Upper lobe of right lung (tissue), 1 donor: ENCODE measurements at places on chromosomes 11 and 22.

DNA sequence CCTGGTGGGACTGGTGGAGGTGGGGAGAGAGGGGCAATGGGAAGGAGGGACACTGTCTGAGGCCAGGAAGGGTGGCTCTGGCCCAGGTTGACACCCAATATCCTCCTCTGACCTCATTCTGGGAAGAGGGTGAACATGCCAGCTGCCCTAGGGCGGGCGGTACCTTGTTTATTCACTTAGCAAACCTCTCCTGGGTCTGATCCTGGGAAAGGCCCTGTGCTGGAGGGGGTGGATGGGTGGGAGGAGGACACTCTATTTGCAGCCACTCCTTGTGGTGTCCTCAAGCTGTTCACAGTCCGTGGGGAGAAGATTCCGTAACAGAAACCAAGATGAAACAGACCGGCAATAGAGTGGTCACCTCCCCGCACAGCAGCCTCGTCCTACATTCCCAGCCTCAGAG lies 49.7 kb upstream of the EIF3D start:
- DNase-seq, result no peak

GRCh38 chr11:114216796-114217180 lies 79.4 kb upstream of the NNMT start:
- no peak for DNase-seq

DNA sequence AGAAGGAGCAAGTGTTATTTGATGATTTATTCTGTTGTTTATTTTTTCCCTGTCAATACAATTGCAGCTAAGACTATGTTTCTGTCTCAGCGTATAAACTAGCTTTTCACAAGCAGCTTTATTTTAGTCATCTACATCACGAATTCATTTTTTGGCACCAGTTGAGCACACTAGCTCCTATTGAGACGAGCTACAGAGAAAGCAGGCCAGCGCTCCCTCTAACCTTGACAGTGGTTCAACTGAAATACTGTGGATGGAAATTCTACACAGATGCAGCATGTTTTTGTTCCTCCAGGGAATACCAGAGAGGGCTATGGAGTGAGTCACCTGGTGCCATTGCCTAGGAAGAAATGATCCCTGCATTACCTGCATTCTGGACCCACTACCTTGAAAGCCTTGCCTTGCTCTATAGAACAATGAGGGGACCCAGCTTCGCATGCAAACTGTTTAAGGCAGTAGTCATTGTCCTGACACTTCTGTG lies 108.2 kb upstream of the ARHGAP42 start:
- no peak for DNase-seq

GRCh38 chr11:118921121-118921928 lies 4.4 kb downstream of the BCL9L start:
- DNase-seq, result peak; percentile 87

- no peak for DNase-seq
Observed at GRCh38 chr11:10387206-10388083, 67.6 kb upstream of the AMPD3 start.

GRCh38 chr22:48824712-48825651 lies 1002.7 kb downstream of the BRD1 start:
- DNase-seq, result peak; percentile 48

GRCh38 chr11:76680518-76681425 lies 10.2 kb upstream of the LRRC32 start:
- DNase-seq, result no peak

- no peak for DNase-seq
Observed at GRCh38 chr11:17500673-17501072, 24.0 kb upstream of the ABCC8 start.

- no peak for DNase-seq
Observed at GRCh38 chr22:29270475-29271271, 2.6 kb downstream of the EWSR1 start.

GRCh38 chr11:118441770-118442275 lies 5.5 kb downstream of the KMT2A start:
- DNase-seq, result no peak

DNA sequence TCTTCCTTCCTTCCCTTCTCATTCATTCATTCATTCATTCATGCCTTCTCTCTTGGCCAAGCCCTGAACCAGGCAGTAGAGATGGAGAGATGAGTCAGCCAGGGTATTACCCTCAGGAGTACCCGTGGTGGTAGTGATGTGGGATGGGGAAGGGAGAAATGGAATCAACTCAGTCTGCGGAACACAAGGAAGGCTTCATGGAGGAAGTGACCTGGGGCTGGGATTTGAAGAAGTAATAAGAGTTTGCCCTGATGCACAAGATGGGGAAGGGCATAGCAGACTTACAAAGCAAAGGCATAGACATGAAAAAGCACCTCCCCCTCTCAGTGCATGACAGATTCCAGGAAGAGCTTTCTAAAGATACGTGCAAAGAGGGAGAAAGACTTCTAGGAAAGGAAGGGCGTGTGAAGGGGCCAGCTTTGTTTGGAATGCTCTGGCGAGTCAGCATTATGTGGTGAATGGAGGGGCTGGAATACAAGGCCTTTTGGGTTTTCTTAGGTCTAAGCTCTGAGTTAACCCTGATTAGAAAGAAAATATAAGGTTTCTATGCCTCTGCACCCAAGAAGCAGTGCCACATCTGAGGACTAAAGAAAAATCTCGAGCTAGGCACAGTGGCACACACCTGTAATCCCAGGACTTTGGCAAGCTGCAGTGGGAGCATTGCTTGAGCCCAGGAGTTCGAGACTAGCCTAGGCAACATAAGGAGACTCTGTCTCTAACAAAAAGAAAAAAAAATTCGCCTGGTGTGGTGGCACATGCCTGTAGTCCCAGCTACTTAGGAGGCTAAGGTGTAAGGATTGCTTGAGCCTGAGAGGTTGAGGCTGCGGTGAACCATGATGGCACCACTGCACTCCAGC lies 36.4 kb upstream of the ACER3 start:
- DNase-seq, result no peak

DNA sequence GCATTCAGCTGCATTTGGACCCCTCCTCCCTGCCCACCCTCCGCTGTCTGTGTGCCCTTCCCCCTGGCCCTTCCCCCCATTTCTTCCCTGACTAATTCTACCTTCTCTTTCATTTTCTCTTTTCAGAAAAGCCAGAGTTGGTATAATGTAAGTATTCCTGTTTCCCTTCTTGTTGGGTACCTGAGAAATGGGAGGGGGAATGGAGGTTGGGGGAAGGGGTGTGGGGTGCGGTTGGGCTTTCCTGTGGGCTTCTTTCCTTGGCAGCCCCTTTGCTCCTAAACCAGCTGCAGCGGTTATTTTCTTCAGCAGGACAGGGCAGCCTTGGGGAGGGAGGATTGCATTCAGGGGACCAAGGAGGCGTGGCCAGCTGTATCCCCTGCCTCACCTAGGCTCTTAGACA lies 70.2 kb downstream of the SCN3B start:
- DNase-seq, result no peak

GRCh38 chr11:119320776-119321524 lies 4.0 kb upstream of the MCAM start:
- peak; percentile 74 for DNase-seq
